NCI-H2171 (cell line): ENCODE measurements at places on chromosomes 5 and 9.

DNA sequence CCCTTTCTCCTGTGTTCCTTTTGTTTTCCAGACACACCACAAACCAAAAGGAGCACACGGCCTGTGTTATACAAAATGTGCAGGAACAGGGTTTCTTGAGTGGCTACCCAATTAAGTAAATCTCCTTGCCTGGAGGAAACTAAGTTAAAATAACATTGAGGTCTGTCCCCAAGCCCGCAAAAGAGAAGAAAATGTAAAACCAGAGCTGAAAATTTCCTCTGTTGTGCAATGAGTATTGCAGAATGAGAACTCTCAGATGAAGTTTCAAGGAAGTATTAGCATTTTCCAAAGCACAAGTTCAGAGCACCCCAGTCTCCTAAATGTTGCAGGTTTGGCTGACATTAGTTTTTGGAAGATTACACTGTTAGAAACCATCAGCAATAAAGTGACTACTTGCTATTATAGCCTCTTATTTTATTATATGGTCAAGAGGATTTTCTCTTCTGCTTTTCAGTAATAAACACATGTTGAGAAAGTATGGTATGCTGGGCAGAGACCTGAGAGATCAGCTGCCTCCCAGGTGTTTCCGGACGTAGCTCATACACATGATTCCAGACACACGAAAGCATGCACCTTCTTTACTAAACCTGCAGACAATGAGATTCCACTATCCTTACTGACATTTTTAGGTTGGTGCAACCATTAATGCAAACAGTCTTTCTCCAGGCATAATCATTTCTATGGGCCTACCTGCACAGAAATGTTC is 161.3 kb downstream of the SNCAIP start:
- no peak for DNase-seq

DNA sequence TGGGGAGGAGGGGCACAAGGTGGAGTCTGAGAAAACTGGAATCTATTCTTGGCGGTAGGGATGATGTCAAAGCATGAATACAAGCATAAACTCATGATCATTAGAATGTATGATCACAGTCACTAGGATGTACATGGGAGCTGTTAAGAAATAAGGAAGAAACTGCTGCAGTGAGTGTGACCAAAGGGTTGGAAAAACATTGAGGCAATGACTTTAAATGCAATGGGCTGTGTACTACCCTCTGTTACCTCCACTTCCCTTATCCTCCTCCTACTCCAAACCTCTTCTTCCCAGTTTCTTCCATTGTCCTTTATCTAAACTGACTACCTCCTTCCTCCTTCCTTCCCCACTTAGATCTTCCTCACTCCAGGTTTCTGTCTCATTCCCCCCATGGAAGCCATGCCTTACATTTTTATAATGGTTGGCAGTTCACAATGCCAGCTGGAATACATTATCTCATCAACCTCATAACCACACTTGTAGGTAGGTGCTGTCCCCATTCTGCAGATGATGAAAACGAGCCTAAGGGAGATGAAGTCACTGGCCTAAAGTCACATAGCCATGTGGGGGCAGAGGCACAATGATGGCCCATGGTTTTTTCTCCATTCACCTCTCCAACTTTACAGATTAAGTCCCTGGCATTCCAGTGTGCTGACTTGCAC is 21.9 kb upstream of the TNFSF15 start:
- no peak for DNase-seq

DNA sequence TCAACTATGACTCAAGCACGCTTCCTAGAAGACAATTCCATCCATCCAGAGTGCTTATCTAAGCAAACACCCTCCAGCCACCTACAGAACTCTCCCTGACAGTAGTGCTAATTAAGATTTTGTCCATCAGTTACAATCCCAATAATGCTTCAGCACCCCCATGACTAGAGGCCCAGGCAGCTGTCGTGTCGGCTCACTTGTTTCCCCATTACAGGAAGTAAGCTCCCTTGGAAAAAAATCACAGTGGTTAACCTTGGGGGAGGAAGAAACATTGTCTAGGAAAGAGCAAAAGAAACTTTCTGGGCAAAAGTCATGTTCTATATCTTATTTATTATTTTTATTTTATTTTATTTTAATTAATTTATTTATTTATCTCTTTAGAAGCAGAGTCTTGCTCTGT is 108.8 kb upstream of the LPAR1 start:
- no peak for DNase-seq

- DNase-seq = no peak
Observed at GRCh38 chr5:149254506-149254905, 17.2 kb upstream of the AFAP1L1 start.

- DNase-seq = no peak
Observed at GRCh38 chr9:94907264-94907936, 180.9 kb downstream of the AOPEP start.

GRCh38 chr5:176921714-176922113 is 22.6 kb upstream of the HK3 start:
- DNase-seq = no peak

DNA sequence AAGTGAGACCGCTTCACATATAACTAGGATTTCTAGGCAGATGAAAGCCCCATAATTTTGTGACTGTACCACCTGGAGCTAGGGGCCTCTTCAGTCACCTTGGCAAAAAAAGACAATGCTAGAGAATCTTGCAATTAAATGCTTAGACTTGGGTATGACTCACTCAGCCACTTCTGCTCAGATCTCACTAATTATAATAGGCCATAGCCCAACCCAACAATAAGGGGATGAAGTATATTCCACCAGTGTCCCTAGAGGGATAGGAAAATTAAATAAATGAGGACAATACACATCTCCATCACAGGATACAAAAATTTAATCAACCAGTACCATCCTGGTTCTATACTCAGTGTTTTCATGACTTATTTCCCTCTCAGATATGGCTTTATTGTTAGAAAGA is 1079.9 kb upstream of the C9orf72 start:
- no peak for DNase-seq

GRCh38 chr9:133238851-133239532 is 29.9 kb upstream of the OBP2B start:
- DNase-seq = no peak

DNA sequence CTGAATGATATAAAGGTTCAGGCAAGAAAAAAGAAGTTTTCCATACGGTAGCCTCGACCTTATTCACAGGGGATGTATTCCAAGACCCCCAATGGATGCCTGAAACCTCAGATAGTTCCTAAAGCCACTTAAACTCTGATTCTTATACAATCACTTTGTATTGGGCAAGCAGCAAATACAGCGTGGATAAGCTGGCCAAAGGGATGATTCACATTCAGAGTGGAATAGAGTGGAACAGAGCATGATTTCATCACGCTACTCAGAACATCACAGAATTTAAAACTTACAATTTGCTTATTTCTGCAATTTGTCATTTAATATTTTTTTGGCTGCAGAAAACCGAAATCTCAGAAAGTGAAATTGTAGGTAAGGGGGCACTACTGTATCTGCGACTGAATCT is 40.5 kb upstream of the CDH18 start:
- DNase-seq = no peak

GRCh38 chr9:90607701-90608516 is 34.7 kb downstream of the DIRAS2 start:
- DNase-seq = no peak

DNA sequence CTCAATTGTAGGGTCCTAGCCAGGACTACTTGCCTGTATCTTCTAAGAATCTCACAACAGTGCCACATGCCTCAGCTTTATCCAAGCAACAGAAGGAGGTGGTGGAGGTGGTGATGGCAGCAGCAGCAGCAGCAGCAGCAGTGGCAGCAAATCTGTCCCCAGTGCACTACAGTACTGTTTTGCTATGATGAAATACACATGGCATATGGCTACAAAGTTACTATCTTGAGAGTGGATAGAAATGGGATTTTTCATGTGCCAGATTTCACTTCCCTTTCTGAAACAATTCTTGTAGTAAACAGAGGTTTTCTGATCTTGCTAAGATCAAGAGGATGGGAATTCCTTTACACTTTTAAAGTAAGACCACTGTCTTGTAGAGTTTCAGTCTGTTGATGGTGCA is 8.1 kb upstream of the CYSTM1 start:
- DNase-seq = no peak

- no peak for DNase-seq
Observed at GRCh38 chr5:150579462-150580400, 60.7 kb upstream of the SYNPO start.

DNA sequence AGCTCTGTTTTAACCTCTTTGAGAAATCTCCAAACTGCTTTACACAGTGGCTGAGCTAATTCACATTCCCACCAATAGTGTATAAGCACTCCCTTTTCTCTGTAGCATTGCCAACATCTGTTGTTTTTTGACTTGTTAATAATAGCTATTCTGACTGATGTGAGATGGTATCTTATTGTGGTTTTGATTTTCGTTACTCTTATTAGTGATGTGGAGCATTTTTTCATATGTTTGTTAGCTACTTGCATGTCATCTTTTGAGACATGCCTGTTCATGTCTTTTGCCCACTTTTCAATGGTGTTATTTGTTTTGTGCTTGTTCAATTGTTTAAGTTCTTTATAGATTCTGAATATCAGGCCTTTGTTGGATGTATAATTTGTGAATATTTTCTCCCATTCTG is 225.2 kb upstream of the TRPC7 start:
- no peak for DNase-seq

DNA sequence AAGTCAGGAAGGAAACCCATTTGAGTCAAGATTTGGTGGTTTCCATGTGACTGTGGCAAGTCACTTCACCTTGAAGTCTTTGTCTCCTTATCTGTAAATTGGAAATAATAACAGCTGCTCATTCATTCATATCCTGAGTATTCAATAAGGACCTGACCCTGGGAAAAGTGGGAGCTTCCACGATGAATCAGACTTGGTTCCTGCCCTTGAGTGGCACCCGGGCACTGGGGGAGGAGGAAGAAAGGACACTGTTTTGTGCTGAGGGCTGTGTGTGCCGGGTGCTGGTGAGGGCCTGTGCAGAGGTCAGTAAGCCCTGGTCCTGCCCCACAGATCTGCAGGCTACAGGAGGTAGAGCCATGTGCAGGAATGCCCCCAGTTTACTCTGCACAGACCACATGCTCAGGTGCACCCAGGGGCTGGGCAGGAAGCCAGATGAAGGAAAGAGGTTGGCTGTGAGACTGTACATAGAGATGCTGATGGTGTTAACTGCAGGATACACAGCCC is 6.8 kb downstream of the NDST1 start:
- no peak for DNase-seq

DNA sequence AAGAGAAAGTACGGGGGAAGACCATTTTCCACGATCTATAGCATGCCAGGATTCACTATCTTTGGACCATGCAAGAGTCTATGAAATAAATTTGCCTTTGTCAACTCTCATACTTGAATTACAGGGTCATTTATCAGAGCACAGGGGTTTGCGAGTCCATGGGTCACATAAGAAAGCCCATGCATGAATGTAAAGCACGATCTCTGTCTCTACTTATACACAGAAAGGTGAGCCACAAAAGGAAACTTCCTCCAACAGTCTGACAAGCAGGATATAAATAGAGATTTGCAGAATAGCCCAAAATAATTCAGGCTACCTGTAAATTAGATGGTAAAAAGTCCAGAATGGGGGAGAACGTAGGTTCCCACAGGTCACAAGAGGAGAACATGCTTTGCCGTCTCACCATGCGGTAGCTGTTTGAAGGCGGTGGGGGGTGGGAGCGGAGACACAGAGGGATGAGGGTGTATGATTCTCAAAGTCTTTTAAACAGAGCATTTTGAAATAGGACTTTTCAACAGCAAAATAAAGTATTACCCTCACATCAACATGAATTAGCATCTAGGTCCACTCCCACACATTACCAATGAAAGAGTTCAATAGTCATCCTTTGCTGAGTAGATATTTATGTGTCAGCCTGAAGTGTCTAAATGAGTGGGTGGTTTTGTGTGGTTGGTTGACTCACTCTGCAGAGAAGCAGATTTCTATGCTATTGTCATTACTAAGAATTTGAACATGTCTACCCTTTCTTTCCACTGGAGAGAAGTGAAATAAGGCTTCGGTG is 279.7 kb downstream of the EBF1 start:
- DNase-seq = no peak

- DNase-seq = no peak
Observed at GRCh38 chr5:123756318-123756665, 244.3 kb downstream of the CSNK1G3 start.

- no peak for DNase-seq
Observed at GRCh38 chr5:111655169-111655924, 101.6 kb downstream of the NREP start.

GRCh38 chr5:73498057-73498992 is at the start of gene BTF3:
BTF3 (plus strand) TSS chr5:73498442; CDS start chr5:73498668, 226 bp downstream.
- DNase-seq = peak; percentile 79

GRCh38 chr5:6505783-6506557 is 57.3 kb downstream of the UBE2QL1 start:
- no peak for DNase-seq

DNA sequence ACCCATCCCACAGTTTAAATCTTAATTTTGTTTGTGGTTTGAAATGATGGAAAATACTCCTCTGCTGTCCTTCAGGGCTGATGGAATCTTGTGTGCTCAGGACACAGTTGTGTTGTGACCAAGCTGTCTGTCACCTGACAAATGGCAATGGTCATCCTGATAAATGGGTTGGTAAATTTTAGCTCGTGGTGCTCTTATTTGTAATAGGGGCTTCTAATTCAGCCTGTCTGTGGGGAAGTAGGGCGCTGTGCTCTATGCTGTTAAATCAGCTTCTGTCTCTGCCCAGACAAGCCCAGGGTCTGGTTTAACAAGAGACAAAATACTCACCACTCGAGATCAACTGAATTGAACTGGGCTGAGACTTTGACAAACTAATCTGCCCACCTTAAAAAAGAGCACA is 4.5 kb downstream of the LRRTM2 start:
- no peak for DNase-seq

- no peak for DNase-seq
Observed at GRCh38 chr9:99411068-99411467, 189.0 kb downstream of the SEC61B start.

GRCh38 chr9:108271646-108272348 is 584.0 kb downstream of the ACTL7B start:
- DNase-seq = peak; percentile 91

- no peak for DNase-seq
Observed at GRCh38 chr9:128304136-128304970, 17.9 kb downstream of the TRUB2 start.

GRCh38 chr9:33264003-33264472 is 470 bp downstream of the BAG1 start:
- DNase-seq = no peak

- no peak for DNase-seq
Observed at GRCh38 chr5:60673334-60673733, 26.6 kb downstream of the DEPDC1B start.

GRCh38 chr5:148583421-148583965 is 70.8 kb downstream of the HTR4 start:
- no peak for DNase-seq

DNA sequence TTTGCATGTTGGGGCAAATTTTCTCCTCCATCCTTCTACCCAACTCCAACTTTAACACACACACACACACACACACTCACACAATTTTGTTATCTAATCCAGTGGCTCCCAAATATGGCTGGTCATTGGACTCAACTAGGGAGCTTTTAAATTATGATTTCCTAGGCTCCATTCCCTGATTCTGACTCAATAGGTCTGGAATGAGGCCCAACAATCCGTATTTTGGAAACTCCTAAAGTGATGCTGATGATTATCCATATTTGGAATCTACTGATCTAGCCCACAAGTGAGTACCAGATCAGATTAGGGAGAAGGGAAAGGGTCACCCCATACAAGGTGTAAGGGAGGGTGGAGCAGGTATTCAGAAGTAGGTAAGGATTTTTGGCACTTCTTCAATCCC is 309.7 kb downstream of the TLE1 start:
- no peak for DNase-seq
